Kidney epithelial cell (primary cell): ENCODE measurements at places on chromosomes 7 and 10.

GRCh38 chr7:22187691-22188348 is 169.1 kb downstream of the RAPGEF5 start:
- no peak for DNase-seq

DNA sequence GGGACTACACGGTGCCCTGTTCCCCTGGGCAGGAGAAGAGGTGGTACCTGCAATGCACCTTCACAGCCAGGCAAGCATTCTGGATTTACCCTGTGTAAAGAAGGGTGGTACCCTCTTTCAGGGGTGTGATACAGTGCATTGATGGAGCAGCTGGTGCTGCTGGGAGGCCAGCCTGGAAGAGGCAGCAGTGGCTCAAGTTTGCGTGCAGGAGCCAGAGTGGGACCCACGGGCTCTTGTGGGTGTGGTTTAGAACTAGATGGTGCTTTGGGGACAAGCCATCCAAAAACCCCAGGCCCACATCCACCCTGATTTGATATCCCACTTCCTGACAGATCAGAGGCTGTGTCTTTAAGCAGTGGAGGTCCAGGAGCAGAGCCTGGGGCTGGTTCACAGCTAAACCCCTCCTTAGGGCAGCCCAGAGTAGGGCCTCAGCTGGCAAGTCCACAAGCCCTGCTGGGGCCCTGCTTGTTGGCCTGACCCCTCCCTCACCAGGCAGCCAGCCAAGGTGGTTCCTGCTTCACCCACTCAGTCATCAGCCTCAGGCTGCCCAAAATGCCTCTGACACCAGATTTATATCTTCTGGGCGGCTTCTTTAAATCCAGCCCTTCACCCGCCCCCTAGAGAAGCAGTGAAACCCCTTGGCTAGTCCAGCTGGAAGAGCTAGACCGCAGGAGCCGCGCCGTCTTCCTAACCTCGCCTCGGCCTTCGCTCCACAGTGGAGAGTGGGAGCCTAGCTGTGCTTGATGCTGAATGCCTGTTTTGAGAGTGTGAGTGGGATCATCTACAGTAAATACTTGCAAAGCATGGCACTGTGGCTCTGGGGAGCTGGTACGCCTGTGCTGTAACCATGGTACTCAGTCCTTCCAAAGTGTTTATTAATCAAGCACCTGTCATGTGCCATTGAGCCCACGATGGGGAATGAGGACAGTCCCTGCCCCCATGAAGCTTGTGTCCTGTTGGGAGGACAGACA is 1.4 kb upstream of the ASIC3 start:
- no peak for DNase-seq

DNA sequence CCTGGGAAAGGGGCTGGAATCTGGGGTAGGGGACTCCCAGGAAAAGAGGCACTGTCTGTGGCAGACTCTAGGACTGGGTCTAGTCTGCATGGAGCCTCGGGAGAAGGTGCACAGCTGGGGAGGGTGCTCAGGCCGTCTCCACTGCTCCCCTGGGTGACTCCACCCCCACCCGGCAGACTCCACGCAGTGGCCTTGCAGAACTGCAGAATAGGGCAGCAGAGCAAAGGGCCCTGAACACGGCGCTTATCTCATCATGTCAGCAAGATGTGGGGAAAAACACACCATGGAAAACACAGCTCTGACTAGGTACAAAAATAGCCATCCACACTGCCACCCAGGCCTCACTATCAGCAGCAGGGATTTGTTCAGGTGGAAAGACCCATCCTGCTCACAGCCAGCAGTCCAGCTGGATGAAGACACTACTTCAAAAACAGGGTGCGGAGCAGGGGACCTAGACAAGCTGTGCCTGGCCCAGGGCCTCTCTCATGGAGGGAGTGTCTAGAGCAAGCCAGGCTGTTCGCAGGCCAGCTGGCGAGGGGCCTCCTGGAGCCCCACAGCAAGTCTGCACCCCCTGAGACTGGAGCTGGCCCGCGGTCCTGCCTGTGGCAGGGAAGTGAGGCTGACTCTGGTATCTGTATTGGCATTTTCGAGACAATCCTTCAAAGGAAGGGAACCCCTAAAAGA is 11.7 kb downstream of the MAT1A start:
- DNase-seq = no peak

- no peak for DNase-seq
Measured at GRCh38 chr7:51327287-51327717, 10.7 kb upstream of the COBL start.

DNA sequence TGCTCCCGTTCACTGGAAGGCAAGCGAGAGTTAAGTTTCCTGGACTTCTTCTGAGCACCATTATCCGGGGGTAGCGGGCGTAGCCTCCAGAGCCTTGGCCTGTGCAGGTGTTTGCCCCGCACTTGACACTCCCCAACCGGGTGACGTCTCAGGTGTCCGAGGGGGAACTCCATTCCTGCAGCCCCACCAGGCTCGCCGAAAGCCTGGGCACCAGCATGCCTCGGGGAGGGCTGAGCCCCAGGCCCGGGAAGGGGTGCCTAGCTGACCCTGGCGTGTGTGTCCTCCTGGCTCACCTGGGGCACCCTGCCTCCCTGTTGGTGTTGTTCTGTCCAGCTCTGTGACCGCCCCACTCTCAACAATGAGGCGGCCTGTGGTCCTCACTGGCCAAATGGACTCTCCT is 109.4 kb upstream of the GPR26 start:
- no peak for DNase-seq

DNA sequence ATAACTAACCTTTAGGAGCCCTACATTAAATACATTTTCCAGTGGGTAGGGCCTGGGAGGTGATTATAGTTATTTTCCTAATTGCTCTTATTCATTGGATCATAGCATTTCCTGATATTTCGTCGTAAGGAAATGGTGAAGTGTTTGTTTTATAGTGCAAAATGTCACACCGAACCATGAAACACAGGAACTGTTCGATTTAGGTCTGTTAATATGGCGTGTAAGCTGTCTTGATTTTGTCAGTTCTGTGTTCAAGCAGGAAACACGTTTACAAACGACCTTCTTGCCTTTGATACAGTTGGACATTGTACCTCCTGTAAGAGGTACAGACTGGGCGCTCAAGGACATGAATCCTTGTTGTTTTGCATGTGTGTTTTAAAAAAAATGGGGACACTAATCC is 14.8 kb downstream of the RBM17 start:
- DNase-seq = no peak

- DNase-seq = peak; percentile 72
Measured at GRCh38 chr7:13603661-13604060, 385.8 kb downstream of the ETV1 start.

- DNase-seq = no peak
Measured at GRCh38 chr7:1855725-1856160, 185.7 kb downstream of the ELFN1 start.

DNA sequence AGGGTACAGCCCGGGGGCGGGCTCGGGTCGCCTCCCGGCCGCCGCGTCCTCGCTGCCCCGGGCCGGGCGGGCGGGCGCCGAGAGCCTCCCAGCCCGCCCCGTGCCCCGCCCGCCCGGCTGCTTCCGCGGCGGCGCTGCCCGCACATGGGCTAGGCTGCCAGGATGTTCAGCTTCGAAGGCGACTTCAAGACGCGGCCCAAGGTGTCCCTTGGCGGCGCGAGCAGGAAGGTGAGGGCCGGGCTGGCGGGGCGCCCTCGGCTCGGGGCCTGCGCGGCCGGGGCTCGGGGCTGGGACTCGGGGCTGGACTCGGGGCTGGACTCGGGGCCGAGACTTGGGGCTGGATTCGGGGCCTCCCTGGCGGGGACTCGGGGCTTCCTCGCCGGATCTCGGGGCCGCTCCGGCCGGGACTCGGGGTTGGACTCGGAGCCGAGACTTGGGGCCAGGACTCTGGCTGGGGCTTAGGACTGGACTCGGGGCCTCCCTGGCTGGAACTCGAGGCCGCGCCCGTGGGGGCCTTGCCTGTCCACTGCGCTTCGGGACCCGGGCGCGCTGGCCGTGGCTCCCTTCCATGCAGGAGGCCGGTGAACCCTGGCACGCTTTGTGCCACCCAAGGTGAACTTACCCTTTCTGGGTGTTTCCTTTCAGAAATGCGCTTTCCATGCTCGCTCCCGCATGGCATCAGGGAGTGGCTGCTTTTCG is 534 bp downstream of the UBE3C start:
- DNase-seq = no peak

DNA sequence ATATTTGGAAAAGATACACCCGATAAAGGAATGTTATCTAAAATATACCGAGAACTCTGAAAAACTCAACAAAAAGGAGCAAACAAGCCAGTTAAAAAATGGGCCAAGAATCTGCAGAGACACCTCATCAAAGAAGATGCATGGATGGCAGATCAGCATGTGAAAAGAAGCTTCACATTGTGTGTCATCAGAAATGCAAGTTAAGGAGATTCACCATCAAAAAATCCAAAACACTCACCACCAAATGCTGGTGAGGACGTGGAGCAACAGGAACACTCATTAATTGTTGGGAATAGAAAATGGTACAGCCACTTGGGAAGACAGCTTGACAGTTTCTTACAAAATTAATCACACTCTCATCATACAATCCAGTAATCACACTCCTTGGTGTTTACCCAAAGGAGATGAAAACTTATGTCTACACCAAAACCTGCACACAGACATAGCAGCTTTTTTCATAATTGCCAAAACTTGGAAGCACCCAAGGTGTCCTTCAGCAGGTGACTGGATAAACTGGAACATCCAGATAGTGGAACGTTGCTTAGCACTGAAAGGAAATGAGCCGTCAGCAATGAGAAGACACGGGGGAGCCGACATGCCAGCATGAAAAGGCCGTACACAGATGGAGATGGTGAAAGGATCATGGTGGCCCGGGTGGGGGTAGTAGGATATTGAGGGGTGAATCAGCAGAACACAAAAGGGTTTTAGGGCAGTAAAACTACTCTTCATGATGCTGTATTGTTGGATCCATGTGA is 27.9 kb upstream of the PWWP2B start:
- DNase-seq = no peak

GRCh38 chr10:81820418-81820817 is 54.6 kb upstream of the NRG3 start:
- peak; percentile 5 for DNase-seq

GRCh38 chr7:42347616-42348015 is 110.6 kb upstream of the GLI3 start:
- no peak for DNase-seq

DNA sequence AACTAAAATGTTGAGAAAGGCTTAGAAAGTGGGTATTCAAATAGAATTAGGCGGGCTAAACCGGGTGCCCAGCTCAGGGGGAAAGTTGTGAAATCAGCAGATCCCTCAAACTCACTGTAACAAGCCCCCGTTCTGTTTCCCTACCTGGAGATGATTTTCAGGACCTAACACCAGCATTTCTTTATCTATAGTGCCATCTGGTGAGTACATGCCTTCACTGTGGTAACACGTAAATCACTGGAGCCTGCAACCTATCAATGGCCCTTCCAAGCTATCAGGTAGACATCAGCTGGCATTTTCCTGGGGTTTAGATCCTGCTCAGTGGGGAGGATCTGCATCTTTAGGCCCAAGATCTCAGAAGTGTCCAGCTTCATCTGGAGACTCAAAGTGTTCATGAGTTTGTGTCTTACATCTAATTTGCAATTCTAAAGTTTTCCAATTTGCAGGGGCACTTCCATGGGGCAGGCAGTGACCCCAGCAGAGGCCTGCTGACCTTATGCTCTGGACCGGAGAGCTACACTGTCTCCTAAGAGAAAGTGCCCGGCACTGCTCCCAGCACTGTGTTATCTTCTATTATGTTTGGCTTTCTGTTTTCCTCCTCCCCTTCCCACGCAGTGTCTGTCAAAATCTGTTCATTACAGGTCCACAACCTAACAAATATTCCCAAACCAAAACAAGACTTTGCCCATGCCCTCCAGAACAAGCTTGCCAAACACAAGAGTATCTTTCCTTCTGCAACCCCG is 132.5 kb downstream of the LSM5 start:
- DNase-seq = no peak

DNA sequence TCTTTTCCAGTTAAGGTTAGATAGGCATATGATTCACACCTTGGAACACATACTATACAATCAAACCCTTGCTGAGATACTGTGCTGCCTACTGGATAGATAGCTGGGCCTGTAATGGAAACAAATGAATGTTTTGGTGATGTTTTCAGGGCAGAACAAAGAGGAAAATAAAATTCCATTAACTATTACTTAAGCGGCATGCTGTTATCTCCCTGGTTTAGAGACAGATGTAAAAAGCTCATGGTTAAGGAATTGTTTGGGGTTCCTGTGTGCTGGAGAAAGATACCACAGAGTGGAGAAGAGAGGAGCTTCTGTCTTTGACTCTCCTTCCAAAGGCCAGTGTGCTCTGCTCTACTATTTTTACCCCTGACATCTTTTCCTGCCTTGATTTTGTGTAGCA is 341.1 kb downstream of the PLXDC2 start:
- DNase-seq = no peak

GRCh38 chr7:107014387-107015023 is 30.0 kb upstream of the PRKAR2B start:
- no peak for DNase-seq

- no peak for DNase-seq
Measured at GRCh38 chr7:30159163-30159562, 24.4 kb downstream of the MTURN start.

DNA sequence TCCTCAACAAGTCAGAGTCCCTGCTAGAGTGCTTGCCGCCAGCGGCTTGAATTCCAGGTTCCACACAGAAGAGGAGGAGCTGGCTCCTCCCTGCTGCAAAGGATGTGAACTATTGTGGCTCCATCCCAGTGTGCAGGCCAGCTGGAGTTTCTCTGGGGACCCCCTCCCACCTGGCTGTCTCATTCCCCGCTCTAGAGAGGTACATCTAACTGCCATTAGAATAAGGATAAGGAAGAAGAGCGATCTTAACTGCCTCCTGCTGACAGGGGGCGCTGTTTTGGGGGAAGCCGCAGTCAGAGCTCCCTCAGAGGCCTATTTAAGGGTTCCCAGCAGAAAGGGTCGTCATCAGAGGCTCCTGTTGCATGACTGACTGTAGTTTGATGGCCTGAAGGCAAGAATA is 40.8 kb upstream of the HECW1 start:
- no peak for DNase-seq

GRCh38 chr10:77635402-77636227 is 2.0 kb downstream of the KCNMA1 start:
- no peak for DNase-seq

DNA sequence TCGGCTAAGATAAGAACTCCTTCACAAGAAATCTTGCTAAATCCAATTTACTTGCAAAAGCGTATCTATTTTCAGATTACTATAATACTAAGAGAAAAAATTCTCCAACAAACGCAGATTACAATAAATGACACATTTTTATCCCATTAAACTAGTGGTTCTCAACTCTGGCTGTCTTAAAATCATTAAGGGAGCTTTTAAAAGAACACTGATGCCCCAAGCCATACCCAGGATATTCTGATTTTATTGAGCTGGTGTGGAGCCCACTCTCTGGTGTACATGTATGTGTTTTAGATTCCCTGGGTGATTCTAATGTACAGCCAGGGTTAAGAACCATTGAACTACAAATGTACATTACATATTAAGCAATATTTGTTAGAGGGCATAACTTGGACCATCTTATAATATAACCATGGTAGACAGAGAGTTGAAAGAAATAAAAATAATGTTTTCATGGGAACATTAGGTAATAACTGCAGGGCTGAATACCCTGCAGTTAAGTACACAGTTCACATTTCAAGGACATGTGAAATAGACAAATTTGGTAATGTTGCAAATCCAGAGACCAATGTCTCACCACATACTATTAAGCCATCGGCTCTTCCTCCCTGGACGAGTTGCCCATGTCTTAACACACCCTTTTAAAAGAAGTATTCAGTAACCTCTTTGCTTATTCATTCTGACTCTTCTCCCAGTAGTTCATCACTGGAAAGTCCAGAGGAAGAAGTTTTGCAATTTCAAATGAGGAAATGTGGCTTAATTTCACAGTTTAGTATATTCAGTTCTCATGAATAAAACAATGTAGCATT is 6.2 kb downstream of the GSAP start:
- DNase-seq = peak; percentile 53
